ENCODE measurements at places on chromosomes 16 and 17.

- DNase-seq, result no peak
Observed at GRCh38 chr17:76657505-76658241, 14.1 kb upstream of the ST6GALNAC1 start.

DNA sequence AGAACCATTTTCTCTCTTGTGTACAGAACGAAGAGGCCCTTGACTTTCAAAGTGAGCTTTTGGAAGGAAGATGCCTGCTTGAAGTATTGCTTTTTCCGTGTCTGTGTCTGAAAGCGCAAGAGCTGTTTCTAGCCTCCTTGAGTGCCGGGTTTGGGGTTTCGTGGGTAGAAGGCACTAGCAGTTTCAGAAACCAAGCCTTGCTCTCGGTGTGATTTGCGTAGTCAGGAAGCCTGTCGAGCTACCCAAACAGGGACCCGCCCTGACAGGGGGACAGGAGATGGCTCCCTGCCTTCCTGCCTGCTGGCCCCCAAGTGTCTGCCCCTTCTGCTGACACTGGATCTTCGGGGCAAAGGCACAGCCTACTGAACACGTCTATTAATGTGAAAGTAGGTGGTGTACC is 322.0 kb downstream of the MAF start:
- DNase-seq, result no peak

DNA sequence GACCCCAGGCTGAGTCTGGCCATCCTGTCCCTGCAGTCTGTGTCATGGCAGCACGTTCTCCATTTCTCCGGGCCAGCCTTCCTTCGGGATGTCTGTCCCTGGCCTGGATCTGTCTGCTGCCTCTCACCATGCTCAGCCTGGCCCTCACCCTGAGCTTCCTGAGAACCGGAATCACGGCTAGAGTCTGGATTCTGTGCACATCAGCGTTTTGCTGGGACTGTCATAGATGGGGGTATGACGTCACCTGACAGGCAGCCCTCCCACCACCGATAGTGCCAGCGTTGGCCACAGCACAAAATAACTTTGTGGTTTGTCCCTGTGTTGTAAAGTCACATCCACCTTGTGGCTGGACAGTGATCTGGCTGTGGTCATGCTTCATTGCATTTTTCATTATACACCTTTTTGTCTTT is 59.2 kb downstream of the B9D1 start:
- no peak for DNase-seq

GRCh38 chr16:7938175-7938574 is 605.5 kb downstream of the RBFOX1 start:
- no peak for DNase-seq

DNA sequence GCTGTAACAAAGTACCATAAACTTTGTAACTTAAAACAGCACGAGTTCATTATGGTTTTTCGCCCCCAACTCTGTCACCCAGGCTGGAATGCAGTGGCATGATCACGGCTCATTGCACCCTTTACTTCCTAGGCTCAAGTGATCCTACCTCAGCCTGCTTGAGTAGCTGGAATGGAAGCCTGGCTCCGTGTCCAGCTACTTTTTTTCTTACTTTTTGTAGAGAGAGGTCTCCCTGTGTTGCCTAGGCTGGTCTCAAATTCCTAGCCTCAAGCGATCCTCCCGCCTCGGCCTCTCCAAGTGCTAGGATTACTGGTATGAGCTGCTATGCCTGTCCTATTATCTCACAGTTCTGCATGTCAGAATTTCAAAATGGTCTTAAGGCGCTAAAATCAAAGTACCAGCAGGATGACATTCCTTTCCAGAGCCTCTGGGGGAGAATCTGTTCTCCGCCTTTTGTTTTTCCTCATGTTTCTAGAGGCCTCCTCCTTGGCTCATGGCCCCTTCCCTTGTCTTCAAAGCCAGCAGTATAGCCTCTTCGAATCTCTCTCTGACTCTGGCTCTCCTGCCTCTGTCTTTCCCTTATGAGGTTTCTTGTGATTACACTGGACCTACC is 10.1 kb upstream of the PRM1 start:
- DNase-seq, result no peak

DNA sequence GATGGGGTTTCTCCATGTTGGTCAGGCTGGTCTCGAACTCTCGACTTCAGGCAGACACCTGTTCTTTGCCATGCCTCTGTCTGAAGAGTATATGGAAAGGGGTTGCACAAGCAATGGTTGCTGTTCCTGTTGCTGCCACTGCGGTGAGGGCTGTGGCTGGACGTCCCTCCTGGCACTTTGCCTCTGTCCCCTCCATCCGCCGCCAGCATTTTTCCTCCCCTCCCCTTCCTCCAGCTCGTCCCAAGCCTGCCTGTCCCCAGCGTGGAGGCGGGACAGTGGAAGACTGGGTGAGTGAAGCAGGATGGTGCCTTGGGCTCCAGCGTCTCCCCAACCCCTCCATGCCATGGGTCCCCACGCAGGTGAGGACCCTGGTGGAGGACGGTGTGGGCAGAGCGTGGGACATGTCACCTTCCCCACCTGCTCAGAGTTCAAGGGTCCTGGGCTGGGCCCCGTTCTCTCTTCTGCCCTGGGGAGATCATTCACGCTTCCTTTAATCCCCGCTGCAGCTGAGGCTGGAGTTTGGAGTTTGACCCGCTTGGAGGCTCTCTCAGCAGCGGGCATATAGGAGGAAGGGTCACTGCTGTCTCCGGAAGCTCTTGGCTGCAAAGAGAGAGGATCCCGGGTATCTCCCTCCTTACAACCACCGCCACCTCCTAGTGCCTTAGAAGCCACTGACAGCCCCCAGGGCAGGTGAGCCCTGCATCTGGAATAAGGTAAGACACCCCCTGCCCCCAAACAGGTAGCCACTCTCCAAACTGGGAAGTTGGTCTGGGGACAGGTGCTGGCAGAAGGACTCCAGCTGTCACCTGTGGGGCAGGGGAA is at the start of gene SLC5A11:
Gene SLC5A11, plus strand, starts transcription at position 238 of the 822 bp plus-strand sequence. CDS start 12,681 bp downstream, outside the sequence.
- DNase-seq, result no peak

DNA sequence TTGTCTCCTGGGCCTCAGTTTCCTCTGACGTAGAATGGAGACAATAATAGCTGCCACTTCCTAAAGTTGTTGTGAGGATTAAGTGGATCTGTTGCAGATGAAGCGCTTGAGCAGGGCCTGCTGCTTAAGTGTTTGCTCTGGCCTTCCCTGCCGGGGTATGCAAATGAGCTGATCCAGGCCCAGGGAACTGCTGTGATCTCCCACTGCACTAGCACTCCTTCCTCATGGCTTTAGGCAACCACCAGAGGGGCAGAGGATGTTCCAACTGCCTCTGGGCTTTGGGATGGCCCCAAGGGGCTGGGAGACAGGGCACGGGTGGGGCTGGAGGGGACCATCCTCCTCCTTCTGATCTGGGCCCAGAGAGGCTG is 6.2 kb downstream of the SBK1 start:
- no peak for DNase-seq

- DNase-seq, result no peak
Observed at GRCh38 chr17:77869665-77870132, 88.8 kb upstream of the TNRC6C start.

GRCh38 chr16:73697336-73697735 is 599.3 kb upstream of the PSMD7 start:
- no peak for DNase-seq

DNA sequence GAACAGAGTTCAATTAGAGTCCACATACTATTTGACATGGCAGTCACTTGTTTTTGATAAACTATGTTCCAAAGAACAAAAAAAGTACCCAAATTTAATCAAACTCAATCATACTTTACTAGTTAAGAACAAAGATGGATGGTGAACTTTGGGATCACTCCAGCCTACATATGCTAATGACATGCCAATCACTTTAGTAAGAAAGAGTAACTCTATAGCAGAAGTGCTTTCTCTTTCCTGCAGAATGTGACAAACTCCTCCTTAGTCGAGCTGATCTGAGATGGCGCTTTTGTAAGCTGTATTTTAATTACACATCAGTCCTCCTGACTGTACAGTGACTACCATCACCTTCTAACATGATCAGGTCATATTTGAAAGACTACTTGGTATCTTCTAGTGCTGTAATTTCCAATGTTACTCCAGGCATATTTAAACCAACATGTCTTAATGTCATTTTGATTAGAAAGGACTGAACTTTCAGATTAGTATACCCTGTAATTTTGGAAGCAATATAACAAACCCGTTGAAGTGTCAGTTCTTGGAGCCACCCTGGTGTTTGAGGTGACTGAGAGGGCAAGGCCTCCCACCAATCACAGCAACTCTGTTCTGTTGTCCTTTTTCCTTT is 4.1 kb downstream of the NETO2 start:
- no peak for DNase-seq

GRCh38 chr16:23691483-23692189 is 12.9 kb downstream of the PLK1 start:
- no peak for DNase-seq

- DNase-seq, result no peak
Observed at GRCh38 chr17:21462237-21462636, 86.1 kb downstream of the KCNJ12 start.

- DNase-seq, result no peak
Observed at GRCh38 chr16:180101-180675, at the start of gene HBQ1. HBQ1 (plus strand) TSS chr16:180459; CDS start chr16:180487, 28 bp downstream.

DNA sequence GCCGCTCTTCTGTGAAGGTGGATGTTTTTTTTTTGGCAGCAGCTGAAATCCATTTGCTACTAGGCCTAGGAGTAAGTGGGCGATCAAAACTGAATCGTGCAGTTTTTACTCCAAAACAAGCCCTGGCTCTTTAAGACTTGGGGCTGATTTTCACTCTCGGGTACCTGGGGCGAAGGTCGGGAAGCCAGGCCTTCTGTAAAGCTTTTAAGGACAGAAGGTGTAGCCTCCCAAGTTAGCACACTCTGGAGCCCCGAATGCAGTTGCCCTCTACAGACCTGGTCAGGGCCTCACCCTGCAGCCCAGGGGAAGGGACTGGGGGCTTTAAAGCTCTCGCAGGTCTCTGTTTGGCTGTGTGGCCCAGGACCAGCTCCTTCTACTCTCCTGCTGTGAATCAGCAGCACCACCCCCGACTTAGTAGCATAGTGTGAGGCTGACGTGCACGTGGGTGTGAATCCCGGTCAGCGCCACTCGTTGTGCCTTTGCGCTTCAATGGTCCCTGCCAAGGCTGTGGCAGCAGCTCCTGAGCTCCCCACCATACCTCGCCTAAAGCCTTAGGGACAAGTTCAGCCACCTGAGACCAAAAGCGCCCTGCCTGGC is 49.9 kb downstream of the TMEM235 start:
- DNase-seq, result no peak

- DNase-seq, result no peak
Observed at GRCh38 chr17:56320443-56320842, 167.2 kb downstream of the ANKFN1 start.

DNA sequence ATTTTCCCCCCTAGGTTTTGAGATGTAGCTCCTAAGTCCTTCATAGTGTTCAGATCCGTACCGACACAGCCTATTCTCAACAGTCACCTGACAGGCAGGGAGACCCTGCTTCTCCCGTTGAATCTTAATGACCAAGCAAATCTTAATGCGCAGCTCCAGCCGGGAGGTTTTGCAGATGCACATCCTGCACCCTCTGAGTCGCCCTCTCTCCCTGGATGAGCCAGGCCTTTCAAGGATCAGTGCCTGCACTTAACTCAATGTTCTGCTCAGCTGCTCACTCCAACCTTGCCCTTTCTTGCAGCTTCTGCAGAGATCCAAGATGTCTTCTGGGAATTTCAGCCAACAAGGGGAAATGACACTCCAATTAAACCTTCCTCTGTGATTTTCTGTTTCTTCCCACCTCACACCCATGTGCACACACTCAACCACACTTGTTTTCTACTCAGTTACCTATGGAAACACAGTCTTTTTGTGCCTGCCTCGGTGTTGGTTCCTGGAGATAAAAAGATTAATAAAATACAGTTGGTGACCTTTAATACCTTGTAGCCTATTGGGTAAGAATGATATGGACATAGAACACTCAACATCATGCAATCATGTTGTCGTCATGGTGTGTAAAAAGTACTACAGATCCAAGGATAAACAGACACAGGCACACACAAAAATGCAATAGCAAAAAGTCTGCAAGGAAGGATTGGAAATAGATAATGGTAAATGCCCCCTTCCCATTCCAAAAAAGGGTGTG is 76.9 kb upstream of the DYNLRB2 start:
- no peak for DNase-seq

All from AG04450 (cell line).